ENCODE measurements at places on chromosomes 12 and 14.

GRCh38 chr12:1003600-1004271 is 12.7 kb downstream of the ERC1 start:
- DNase-seq, result no peak

DNA sequence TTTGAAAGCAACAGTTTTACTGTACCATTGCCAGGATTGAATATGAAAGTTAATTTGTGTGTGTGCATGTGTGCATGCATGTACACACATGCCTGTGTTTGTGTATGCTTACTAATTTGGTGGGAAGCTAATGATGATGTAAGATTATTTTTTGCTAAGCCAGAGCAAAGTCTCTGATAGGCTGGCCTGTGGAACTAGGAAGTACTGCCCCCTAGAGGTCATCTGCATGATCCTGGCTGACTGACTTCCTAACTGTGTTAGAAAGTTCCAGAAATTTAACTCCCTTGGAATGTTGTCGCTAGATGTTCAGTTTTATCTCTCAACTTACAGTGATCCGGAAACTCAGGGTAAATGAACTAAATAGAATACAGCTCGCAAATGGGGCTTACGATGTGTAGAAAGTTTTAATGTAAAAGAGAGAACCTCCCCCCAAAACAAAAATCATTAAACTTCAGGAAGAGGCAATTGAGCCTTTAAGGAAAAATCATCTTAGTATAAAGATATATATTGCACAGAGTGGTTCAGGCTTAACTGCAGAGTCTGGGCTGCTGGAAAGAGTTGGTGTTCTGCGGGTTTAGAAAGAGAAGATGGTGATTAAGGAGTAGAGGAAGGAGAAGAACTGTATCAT is 34.3 kb upstream of the SLC38A1 start:
- peak; percentile 44 for DNase-seq

DNA sequence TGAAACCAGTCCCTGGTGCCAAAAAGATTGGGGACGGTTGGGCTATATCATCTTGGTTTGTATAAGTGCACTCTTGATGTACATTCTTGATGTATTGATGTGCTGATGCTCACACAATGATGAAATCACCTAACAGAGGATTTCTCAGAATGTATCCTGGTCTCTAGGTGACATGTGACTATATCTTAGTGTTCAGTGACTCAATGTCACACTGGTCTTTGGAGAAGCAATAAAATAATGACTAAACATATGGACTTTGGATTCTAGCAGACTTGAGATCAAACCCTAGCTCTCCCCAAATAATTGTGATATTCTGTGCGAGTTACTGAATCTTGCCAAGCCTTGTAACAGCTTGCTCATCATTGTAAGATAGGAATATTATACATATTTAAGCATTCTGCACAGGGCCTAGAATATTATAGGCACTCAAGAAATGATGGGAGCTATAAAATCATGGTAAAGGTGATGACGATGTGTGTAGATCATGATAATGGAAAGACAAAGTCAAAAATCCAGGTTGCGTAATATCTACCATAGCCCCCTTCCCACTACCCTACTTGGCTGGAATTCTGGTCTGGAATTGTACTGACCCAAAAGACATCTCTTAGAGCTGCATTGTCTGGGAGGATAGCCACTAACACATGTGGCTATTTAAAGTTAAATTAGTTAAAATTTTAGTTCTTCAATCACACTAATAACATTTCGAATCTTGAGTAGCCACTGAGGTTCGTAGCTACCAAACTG is 117.6 kb upstream of the PWP1 start:
- DNase-seq, result no peak

- no peak for DNase-seq
These were observed 150.9 kb downstream of the MED13L start for GRCh38 chr12:116126610-116127009.

GRCh38 chr14:80927083-80927989 is 14.2 kb downstream of the CEP128 start:
- DNase-seq, result no peak

- DNase-seq, result no peak
These were observed 250.2 kb downstream of the TRHDE start for GRCh38 chr12:72522411-72522810.
